ENCODE measurements at places on chromosomes 5 and 9.

DNA sequence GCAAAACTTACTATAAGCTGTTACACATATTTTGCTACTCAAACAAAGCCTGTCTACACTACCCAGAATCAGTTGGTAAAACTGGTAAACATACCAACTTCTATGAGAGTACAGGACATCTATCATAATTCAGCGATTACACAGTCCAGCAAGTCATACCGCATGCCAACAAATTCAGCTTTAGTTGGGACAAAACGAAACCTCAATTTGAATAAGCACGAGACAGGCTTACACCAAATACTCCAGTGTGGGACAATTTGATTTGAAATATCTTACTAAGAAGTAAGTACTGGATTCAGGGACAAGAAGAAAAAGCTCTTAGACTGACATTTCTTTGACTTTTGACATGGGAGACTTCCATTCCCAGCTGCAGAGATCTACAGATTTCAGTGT is 2.0 kb downstream of the NRG2 start:
- DNase-seq, result no peak

GRCh38 chr5:138989720-138990119 is 114.6 kb upstream of the LRRTM2 start:
- DNase-seq, result no peak

GRCh38 chr9:92245005-92245797 is 48.3 kb downstream of the IARS1 start:
- DNase-seq, result no peak

- no peak for DNase-seq
These were observed 888.0 kb upstream of the PTPRD start for GRCh38 chr9:11500780-11501179.

GRCh38 chr9:107929443-107929842 is 439.9 kb upstream of the KLF4 start:
- no peak for DNase-seq

DNA sequence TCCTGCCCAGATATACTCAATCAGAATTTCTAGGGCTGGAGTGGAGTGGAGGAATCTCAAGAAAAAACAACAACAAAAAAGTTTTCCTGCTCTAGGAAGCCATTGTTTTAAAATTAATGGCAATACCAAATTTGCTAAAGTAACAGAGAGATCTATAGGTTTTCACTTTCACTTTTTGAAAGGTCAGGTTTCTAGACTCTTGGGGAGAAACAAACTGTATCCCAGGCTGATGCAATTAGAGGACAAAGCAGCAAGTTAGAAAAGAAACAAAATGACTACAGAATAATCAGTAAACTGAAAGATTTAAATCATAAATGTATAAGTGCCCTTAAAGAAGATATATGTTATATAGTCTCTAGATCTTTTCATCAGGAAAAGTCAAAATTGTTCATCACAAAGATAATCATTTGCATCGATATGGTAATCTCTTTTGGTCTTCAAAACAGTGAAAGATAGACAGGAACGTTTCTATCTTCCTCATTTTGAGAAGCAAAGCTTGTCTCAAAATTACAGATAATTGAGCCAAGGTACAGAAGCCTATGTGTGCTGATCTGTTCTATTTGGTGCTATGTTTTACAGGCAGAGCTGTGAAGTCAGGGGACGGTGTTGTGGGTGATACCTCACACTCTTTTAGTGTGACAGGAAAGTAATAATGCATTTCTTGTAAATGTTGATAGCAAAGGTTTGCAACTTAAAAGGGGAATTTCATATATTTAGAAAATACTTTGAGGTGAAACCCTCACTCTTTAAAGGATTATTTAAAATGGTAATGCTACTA is 1746.6 kb upstream of the C9orf72 start:
- DNase-seq, result no peak

GRCh38 chr5:134077926-134078580 is 36.4 kb upstream of the TCF7 start:
- no peak for DNase-seq

GRCh38 chr9:79572608-79573411 is 1.0 kb downstream of the TLE4 start:
- DNase-seq, result peak; percentile 65

DNA sequence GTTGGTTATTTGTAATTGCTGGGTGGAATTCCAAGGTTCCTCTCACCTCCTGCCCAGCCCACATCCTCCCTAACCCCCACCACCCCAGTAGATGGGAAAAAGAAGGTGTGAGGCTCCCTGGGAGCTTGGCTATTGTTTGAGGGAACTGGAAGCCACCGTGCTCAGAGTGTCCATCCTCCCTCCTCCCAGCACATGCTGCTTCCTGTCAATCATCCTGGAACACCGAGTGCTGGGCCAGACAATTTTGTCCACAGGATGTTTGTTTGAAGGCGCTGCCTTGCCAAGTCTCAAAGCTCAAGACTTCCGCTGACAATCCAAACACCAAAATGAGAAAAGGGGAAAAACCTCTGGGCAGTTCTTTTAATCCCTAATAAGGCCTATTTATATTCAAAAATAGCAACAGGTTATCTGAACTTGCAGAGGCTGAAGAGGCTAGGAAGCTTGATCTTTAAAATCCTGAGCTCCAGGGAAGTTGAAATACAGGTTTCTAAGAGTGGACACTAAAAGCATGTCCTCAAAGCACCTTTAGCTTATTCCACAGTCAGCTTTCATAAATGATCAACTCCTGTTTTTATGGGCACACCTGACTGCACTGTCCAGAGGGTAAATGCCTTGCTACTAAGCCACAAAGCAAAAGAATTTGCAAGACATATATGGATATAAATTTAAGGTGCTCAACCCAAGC is 286.7 kb downstream of the NFIB start:
- DNase-seq, result no peak

GRCh38 chr5:127741412-127741811 is 38.2 kb downstream of the CCDC192 start:
- DNase-seq, result no peak

DNA sequence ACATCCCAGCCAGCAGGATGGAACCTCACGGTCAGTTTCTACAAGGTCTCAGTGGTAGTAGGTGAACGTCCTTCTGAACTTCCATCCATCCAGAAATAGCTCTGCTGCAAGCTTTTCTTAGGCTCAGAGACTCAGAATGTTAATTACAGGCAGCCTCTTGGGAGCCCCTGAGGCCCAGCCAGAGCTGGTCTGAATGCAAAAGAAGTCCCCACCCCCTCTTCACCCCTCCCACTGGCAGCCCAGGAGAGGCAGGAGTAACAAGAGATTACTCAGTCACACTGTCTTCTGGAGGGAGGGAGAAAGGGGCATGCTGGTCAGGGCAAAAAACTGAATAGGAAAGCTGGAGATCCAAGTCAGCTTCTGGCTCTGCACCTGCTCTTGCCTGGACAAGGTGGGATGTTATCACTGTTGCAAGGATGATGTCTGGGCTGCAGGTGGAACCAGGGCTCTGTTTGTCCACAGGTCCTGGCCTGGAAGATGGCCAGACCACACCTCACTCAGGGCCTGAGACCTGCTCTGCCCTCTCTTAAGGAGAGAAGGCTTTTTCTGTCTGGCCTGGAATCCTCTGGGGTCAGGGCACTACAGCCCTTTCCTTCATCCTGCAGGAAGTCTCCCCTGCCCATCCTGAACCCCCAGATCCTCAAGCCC is 9.1 kb downstream of the ENHO start:
- DNase-seq, result no peak

Data from effector memory CD8-positive, alpha-beta T cell (primary cell).